ENCODE measurements at places on chromosomes 13 and 19.

DNA sequence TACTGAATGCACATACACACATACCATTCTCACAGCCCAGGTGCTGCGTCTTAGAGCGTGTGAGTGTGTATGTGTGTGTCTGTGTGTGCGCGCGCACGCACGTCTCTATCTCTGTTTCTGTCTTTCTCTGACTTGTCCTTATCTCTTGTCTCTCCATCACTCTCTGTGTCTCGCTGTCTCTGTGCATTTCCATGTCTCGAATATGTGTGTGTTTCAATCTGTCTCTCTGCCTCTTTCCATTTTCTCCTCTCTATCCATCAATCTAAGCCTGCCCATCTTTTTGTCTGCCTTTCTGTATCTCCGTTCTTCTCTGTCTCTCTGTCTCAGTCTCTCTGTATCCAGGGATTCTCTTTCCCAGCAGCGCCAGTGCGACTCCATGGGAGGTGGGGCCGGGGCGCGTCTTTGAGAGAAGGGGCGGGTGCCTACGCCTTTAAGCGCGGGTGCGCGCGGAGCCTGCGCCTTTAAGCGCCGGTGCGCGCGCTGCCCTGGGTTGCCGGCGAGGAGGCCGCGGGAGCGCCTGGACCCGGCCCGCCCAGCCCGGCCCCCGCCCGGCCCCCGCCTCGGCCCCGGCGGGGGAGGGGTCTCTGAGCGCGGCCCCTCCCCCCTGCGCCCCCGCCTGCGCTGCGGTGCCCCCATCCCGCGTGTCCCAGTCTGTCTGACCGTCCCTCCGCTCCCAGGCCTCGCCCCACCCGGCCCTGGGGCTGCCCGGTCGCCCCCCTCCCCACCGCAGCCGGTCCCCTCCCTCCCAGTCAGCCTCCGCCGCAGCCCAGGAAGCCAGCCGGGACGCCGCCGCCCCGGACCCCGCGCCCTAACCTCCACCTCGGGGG lies at the start of gene LRFN3:
Gene LRFN3, plus strand, starts transcription at position 464 of the 827 bp plus-strand sequence. CDS start 3,052 bp downstream, outside the sequence.
- no peaks in the 10 kb centered on the region for H3K27me3 ChIP-seq
- peak within 1 kb of the TSS; percentile 60 for H3K4me3 ChIP-seq
- peaks cover 13% of the 10 kb centered on the region for H3K4me1 ChIP-seq

DNA sequence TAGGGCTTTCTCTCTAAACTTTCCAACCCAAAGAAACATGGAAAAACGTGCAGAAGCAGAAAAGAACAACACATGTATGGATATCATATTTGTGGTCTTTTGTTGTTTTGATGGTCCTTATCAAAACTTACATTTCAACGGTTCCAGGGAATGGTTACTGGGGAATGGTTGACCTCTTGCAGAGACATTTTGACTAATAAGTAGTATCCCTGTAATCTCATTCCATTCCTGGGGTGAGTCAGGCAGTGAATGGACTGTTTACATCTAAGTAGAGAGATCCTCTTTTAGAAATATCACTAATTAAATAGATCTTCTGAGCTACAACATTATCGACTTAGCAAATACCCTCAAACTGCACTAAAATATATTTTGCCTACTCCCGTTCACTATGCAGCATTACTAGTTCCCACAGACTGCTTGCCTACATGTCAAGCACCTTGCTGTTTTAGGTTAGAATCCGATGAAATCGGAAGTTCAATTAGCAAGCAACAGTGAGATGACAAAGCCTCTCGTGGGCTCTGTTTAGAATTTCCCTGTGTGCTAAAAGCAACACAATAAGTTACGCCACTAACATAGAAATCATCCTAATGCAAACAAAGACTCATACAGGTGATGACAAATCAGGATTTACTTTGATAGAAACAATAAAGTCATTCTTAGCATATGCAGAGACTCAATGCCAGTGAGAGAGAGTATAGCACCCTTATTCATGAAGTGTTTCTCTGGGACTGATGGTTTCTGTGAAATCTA lies 797.7 kb upstream of the ARGLU1 start:
- H3K27ac ChIP-seq = no peak overlapping the region
- DNase-seq = no peak
- H3K36me3 ChIP-seq = no peaks in the 10 kb centered on the region
- no peaks in the 10 kb centered on the region for H3K4me1 ChIP-seq

DNA sequence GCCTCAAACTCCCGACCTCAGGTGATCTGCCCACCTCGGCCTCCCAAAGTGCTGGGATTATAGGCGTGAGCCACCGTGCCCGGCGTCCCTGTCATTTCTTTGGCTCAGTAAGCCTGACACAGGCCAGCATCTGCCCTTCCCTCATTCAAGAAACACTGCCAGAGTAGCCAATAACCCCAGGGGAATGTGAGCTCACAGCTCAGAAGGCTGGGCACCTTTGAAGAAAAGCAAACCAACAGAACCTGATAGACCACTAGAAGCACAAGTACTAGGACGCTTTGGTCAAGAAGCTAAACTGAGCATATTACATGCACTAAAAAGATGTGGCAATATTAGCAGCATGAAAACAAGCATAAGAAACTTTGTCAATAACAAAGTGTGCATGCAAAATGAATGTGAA lies 14.2 kb downstream of the SIGLEC5 start:
- H3K27me3 ChIP-seq = no peaks in the 10 kb centered on the region
- H3K4me1 ChIP-seq = no peaks in the 10 kb centered on the region
- no peak for DNase-seq
- no peak overlapping the region for H3K4me3 ChIP-seq

GRCh38 chr13:65260946-65261891 lies 1968.9 kb downstream of the PCDH9 start:
- no peak for DNase-seq
- no peak overlapping the region for H3K4me3 ChIP-seq
- H3K27me3 ChIP-seq = no peaks in the 10 kb centered on the region

DNA sequence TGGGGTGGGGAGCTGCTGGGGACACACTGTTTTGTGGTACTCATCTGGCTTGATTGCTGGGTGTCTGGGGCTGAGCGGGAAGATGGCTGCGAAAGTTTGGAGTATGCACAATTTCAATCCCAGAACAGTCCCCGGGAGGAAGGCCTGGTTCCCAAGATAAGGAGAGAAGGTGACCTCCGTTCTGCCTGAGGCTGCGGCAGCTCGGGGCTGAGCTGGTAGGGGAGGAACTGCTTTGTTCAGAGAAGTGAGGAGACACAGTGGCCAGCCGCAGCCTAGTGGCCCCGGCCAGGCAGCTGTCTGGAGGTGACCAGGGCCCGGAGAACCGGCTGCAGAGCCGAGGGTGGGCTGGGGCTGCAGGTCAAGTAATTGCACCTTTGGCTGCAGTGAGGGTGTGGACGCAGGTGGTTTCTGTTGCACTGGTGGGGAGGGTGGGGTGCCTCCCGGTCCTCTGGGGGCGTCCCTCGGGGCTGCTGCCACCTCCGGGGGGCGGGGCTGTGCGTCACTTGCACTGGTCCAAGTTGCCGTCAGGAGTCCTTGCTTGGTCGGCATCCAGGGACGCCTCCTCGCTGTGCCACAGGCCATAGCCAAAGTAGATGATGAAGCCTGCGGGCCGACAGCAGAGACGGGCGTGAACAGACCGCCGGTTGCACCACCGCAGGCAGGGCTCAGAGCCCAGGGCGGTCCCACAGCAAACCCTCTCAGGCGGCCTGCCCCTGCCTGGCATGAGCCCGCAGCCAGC lies 81.3 kb downstream of the SLC7A1 start:
- H3K27ac ChIP-seq = no peak overlapping the region
- no peak overlapping the region for H3K4me3 ChIP-seq
- H3K27me3 ChIP-seq = no peaks in the 10 kb centered on the region
- no peak for DNase-seq
- H3K36me3 ChIP-seq = no peaks in the 10 kb centered on the region
- H3K4me1 ChIP-seq = peaks cover 2% of the 10 kb centered on the region

DNA sequence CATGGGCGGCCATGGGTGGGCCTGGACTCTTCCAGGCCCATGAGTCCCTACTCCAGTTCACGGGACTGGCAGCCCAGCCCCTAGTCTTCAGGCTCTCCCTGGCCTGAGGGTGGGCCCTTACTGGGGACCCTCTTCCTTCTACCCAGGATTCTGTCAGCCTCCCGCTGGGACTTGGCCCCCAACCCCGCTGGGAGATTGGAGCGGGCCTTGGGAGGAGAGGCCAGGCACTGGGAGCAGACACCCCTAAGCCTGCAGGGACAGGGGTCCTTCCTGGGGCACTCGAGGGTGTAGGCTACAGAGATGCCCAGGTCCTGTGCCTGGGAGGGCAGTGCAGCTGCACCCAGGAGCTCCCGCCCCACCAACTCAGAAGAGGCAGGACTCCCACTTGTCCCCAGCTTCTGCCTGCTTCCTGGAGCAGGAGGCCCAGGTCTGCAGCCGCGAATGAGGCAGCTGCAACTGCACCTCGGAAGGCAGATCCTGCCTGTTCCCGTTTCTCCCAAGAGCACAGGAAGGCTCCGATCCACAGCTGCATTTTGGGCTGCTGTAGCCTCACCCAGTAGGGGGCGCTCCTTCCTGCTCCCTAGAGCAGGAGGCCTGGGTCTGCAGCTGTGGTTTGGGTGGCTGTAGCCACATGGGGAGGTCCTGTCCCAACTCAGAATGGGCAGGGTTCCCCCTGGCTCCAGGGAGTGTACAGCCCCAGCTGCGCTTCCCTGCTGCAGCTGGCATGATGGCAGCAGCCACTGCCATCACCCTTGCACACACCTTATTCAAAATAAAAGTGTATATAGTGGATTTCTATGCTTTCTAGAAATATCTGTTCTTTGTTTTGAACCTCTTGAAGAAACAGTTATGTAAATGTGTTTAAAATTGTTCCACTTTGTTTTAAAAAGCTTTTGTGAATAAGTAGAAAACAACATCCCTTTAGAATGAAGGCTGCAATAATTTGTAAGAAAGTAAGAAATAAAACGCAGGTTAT lies 46.8 kb downstream of the TEX26 start:
- H3K27ac ChIP-seq = no peak overlapping the region
- no peaks in the 10 kb centered on the region for H3K27me3 ChIP-seq
- no peak for DNase-seq
- no peak overlapping the region for H3K4me3 ChIP-seq
- H3K36me3 ChIP-seq = no peaks in the 10 kb centered on the region

DNA sequence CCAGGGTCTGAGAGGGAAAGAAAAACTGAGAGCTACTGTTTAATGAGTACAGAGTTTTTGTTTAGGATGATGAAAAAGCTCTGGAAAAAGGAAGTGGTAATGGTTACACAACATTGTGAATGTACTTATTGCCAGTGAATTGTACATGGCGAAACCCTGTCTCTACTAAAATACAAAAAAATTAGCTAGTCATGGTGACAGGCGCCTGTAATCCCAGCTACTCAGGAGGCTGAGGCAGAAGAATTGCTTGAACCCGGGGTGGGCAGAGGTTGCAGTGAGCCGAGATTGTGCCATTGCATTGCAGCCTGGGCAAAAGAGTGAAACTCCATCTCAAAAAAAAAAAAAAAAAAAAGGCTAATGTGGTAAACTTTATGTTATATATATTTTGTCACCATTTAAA lies 96.3 kb downstream of the VWA8 start:
- DNase-seq = no peak
- H3K36me3 ChIP-seq = no peaks in the 10 kb centered on the region
- no peak overlapping the region for H3K27ac ChIP-seq
- H3K4me3 ChIP-seq = no peak overlapping the region
- no peaks in the 10 kb centered on the region for H3K4me1 ChIP-seq
- H3K27me3 ChIP-seq = no peaks in the 10 kb centered on the region

DNA sequence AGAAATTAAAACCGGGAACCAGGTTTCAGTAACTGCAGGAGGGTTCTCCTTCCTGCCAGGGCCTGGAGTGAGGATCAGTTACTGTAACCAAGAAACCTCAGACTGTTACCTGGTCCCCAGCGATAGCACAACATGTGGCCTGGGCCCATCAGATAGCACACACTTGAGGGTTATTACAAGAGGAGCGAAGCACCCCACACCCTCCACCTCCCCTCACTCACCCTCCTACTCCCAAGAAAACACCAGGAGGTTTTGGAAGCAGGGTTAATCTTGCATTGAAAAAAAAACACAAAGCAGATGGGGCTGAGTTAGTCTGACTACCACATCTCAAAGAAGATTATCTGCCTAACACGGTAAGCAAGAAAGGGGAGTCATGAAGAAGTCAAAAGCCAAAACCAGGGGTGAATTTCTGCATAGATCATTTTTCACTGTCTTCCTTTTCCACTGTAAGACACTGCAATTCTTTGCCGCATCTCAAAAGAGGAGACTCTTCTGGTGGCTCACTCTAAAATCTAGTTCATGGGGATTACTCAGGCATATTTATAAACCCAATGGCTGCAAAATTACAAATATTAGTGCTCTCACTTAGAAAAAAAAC lies 75.9 kb upstream of the DOCK9 start:
- no peak overlapping the region for H3K4me3 ChIP-seq
- peaks cover 7% of the 10 kb centered on the region for H3K4me1 ChIP-seq
- H3K27me3 ChIP-seq = no peaks in the 10 kb centered on the region
- DNase-seq = no peak
- no peaks in the 10 kb centered on the region for H3K36me3 ChIP-seq

DNA sequence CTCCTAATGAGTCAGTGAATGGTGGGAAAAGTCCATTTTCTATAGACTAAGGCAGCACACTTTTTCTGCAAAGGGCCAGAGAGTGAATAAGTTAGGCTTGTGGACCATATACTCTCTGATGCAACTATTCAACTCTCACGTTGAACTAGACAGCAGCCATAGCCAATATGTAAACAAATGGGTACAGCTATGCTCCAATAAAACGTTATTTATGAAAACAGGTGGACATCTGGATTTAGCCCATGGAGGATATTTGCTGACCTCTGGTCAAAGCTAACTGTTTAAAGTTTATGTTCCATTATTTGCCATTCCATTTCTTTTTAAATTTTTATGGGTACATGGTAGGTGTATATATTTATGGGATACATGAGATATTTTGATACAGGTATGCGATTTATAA lies 4.7 kb upstream of the CCDC169 start:
- H3K27ac ChIP-seq = no peak overlapping the region
- no peaks in the 10 kb centered on the region for H3K27me3 ChIP-seq
- DNase-seq = no peak
- H3K36me3 ChIP-seq = no peaks in the 10 kb centered on the region
- peaks cover 1% of the 10 kb centered on the region for H3K4me1 ChIP-seq

DNA sequence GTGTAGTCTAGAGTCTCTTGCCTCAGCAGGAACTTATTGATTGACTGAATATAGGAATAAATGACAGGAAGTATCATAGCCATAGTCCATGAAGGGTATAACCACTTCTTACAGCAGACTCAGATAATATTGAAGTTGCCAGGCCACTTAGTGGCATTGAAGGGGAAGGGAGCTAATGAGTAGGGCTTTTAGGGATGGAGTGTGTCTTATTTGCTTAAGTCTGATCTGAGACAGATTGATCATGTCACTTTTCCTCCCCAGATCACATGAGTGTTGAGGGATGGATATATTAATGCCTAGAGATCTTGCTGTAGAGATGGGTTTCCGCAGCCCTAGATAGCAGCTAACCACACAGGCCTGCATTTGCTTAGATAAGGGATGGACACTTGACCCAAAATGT lies 62.2 kb upstream of the NBEA start:
- H3K36me3 ChIP-seq = no peaks in the 10 kb centered on the region
- H3K27me3 ChIP-seq = no peaks in the 10 kb centered on the region
- no peak overlapping the region for H3K4me3 ChIP-seq
- no peak overlapping the region for H3K27ac ChIP-seq
- peaks cover 2% of the 10 kb centered on the region for H3K4me1 ChIP-seq
- no peak for DNase-seq

GRCh38 chr13:90365130-90365529 lies 982.4 kb upstream of the MIR17HG start:
- DNase-seq = no peak
- H3K27ac ChIP-seq = no peak overlapping the region
- H3K36me3 ChIP-seq = no peaks in the 10 kb centered on the region
- H3K4me3 ChIP-seq = no peak overlapping the region
- H3K27me3 ChIP-seq = no peaks in the 10 kb centered on the region
- no peaks in the 10 kb centered on the region for H3K4me1 ChIP-seq

- no peak for DNase-seq
- H3K4me3 ChIP-seq = no peak overlapping the region
- H3K27ac ChIP-seq = no peak overlapping the region
- no peaks in the 10 kb centered on the region for H3K36me3 ChIP-seq
- no peaks in the 10 kb centered on the region for H3K4me1 ChIP-seq
Observed at GRCh38 chr13:108044954-108045353, 170.4 kb downstream of the LIG4 start.

Measured in ovary (tissue), 10 donors.